ENCODE measurements at places on chromosomes 2 and 18.

GRCh38 chr2:203824057-203824456, 43.5 kb upstream of the CTLA4 start:
- no peak for DNase-seq

- no peak for DNase-seq
These were observed 1269.0 kb upstream of the DDX18 start for GRCh38 chr2:116545286-116546068.

GRCh38 chr2:53437371-53437770, 330.2 kb upstream of the CHAC2 start:
- no peak for DNase-seq

- no peak for DNase-seq
These were observed 41.2 kb downstream of the ZCCHC2 start for GRCh38 chr18:62564044-62564443.

GRCh38 chr2:86238354-86238753, 39.1 kb downstream of the MRPL35 start:
- no peak for DNase-seq

DNA sequence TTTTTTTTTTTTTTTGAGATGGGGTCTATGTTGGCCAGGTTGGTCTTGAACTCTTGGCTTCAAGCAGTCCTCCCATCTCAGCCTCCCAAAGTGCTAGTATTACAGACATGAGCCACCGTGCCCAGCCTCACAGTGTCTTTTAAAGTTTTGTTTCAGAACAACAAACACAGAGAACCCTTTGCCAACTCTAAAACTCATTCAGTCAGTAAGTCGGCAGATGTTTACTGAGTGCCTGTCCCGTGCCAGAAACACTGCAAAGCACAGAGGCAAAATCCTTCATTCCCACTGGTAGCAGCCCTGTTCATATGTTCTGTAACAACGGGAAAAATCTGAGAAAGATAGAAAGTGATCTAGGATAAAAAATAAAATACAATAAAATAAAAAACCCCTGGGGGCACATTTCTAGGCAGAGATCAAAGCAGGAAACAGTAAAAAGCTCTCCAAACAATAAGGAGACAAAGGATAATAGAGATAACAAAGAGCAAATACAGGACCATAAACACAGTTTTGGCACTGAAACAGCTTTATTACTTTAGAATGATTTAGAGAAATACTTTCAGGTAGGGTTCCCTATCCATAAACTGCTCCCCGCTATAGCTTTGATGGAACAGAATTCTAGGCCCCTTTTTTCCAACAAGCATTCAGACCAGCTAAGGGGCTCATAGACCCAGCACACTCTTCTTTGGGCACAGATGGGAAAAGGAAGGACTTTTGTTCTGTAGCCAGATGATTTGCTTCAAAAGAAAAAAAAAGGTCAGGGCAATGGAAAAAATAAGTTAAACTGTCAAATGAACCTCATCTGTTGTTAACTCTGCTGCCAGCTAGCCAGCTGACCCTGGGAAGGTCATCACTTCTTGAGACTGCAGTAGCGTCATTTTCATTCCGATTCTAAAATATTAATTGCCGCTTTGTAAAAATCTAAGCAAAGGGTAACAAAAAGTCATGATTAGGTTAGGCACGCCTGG, 212.3 kb downstream of the CDH20 start:
- DNase-seq = no peak

DNA sequence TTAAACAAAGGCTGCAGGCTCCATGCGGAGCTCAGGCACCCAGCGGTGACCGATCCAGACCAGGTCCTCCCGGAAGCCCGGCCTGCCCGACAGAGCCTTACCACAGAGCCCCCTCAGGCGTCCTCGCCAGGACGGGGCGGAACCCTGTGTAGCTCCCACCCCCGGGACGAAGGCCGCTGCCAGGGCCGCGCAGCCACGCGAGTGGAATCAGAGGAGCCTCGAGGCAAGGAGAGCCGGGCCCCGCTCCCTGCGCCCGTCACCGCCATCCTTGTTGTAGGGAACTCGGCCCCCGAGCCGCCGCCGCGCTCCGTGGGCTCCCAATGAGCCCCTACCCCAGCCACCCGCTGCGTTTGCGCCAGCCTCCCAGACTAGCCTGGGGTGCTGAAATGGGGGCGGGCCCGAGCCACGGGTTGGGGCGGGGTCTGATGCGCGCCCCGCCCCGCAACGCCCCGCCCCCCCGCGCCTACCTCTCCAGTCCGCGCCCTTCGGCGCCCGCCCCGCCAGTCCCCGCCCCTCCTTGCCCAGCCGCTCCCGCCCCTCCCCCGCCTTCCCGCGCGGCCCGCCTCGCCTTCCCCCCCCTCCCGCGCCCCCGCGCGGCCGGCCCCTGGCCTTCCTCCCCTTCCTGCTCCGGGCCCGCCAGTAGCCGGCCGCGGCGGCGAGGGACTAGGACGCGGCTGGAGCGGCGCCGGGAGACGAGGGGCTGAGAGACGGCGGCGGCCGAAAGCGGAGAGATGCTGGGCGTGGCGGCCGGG, at the start of gene LIMS1:
Gene LIMS1 (plus strand): TSS at position 639 of the 752 bp plus-strand sequence. CDS start 93 bp downstream, at position 732.
- DNase-seq = peak; percentile 95

- no peak for DNase-seq
These were observed 67.2 kb downstream of the SLC8A1 start for GRCh38 chr2:40384714-40385113.

DNA sequence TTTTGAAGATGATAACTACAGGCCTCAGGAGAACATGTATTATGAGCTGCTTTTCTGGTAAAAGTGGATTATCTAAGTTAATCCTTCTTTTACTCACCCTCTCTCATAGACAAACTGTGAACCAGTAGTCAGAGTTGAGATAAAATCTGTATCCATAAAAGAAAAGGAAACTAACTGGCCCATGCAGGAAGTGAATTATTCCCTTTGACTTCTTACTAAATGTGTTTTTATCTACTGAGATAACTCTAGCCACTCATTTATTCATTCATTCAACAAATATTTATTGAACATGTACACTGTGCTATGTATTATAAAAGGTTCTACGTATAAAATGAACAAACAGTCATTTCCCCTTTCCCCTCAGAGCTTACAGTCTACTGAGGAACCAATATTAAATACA, 10.0 kb downstream of the WDR35 start:
- DNase-seq = no peak

DNA sequence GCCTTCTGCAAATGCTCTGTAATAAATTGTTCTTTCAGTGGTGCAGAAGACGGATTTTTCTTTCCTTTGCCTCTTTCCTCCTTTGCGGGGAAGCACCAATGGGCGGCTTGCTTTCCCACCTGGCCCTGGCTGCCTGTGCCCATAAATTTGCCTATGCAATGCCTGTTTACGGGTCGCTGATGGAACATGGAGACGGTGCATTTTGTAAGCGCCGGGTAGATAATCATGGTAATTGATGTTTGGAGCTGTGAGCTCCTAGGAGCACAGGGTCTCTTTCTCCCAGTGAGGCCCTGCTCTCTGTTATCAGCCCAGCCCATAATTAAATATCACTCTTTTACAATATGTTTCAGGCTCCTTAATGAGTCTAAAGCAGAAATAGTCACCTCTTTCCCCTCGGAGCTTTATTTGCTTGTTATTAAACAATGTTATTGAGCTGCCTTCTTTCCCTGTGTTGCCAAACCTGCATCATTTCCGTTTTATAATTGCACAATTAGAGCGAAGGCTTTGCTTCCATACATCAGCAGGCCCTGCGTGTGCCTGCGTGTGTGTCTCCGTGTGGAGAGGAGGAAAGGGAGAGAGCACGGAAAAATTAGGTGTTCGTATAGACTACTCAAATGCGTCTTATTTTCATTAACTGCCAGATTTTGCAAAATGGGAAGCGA, 437.4 kb upstream of the POU3F3 start:
- no peak for DNase-seq

DNA sequence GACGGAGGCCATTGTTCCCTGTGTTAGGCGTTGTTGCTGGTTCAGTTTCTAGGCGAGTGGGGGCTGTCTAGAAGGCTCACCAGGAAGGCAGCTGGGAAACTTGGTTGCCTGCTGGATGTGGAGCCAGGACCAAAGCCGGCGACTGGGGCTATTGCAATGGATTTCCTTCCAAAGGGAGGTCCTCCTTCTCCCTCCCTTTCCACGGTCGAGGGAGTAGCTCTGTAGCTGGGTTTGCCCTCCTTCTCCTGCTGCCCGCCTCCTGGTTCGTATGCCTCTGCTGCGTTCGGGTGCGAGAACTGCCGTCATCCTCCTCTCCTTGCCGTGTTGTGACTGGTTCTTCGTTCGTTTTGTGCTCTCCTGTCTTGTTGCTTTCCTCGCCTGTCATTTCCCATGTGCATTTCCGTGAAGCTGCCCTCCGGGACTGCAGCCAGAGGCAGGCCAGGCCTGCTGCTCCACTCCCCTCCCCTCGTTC, 203.4 kb downstream of the NEDD4L start:
- DNase-seq = peak; percentile 40

DNA sequence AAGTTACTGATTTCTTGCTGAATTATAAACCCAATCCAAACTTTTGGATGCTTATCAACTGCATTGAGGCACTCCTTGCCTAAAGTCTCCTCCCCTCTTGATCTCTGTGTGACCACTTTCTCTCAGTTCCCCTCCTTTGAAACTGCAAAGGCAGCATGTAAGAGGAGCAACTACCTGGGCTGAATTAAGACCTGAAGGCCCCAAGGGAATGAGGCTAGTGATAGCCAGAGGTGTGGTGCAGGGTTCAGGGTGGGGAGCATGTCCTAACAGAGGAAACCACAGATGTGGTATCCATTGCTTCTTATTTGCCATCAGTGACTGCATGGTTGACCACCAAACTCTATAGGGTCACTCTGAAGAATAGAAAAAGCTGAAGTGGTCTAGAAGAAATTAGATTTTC, 557.9 kb downstream of the TNS1 start:
- no peak for DNase-seq

GRCh38 chr18:54900290-54900689, 59.0 kb downstream of the CCDC68 start:
- no peak for DNase-seq

DNA sequence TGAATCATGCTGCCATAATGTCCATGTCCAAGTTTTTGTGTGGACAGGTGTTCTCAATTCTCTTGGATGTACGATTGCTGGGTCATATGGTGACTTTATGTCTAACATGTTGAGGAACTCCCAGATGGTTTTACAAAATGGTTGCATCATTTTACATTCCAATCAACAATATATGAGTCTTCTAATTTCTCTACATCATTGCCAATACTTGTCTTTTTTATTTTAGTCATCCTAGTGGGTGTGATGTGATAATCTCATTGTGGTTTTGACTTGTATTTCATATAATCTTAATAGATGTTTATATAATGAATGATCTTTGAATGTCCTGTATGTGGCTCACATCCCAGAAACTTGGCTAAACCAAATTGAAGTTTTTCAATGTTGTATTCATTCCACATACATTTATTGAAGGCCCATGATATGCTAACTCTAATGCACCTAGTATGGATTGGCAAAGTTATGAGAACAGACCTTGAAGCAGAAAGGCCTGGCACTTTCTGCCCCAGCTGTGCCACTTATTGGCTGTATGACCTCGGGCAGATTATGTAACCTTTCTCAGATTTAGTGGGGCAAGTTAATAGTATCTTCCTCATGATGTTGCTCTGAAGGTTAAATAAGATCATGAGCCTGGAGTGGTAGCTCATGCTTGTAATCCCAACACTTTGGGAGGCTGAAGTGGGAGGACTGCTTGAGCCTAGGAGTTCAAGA, 205.4 kb downstream of the RAB3GAP1 start:
- no peak for DNase-seq

- DNase-seq = no peak
These were observed 11.9 kb upstream of the CCNT2 start for GRCh38 chr2:134906726-134907125.

DNA sequence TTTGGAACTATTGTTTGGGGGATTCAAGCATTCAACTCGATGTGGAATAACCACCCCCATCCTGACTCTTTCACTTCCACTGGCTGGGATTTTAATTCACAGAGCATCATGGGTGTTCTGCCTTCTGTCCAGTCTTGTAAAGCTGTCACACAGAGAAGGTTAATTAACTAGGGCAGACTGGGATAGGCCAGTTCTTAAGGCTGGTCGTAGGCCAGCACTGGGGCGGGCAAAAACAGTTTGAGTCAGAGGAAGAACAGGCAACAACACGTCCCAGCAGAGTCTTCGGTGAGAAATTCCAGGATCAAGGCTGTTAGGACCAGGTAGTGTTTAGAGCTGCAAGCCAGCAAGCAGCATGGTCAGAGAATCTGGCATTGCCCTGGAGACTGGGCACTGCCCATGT, 4.0 kb upstream of the RNF152 start:
- no peak for DNase-seq

- DNase-seq = peak; percentile 58
These were observed 6.4 kb upstream of the TNS1 start for GRCh38 chr2:218009231-218009630.

DNA sequence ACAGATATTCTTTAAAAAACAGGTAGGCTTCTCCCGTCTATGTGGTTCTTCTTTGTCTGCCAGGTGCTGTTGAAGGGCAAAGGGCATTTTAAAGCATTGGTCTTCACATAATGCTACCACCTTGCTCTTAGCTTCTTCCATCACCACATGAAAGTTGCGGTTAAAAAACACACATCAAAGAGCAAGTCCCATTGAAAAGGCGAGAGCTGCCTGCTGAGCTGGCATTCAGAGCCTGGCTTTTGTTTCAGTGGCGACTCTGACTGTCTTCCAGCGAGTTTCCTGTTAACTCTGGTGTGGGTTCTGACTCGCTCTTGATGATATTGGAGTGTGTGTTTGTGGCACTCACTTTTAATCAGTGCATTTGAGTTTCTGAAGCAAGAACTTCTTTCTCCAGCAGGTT, 624.9 kb upstream of the FANCL start:
- no peak for DNase-seq

DNA sequence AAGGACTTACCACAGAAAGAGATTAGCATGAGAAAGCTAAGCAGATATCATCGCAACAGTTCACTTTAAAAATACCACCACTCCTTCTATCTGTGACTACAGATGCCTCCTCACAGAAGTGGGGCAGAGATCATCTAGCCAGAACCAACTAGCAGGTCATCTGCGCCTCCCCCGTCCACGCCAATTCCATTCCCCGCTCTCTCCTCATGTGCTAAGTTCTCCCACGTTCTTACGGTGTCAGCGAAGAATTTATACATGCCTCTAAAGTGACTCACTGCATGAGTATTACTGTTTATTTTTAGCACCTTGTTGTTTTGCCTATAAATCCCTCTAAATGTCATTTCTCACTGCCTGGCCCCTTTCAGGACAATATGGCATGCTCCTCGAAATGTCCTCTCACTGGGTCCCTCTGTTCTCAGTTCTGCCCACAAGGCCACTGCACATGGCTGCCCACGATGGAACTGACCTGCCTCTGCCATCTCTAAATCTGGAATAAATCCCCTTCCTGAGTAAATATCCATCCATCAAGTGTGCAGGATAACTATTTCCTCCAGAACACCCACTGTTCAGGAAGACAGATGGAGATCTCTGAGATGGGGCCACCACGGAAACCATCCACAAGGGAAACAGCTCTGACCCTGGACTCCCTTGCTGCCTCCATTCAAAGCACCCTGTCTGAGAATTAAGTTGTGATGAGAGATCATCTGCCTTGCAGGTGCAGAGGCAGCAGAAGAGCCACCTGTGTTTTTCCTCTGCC, 137.7 kb downstream of the IRS1 start:
- DNase-seq = no peak

- peak; percentile 33 for DNase-seq
These were observed 51.4 kb upstream of the RIOK3 start for GRCh38 chr18:23401400-23402347.

GRCh38 chr2:211133766-211134165, 577.4 kb downstream of the CPS1 start:
- no peak for DNase-seq
